ENCODE measurements at places on chromosomes 16 and 17.

GRCh38 chr16:70634861-70635260, 11.5 kb upstream of the IL34 start:
- no peak for DNase-seq

DNA sequence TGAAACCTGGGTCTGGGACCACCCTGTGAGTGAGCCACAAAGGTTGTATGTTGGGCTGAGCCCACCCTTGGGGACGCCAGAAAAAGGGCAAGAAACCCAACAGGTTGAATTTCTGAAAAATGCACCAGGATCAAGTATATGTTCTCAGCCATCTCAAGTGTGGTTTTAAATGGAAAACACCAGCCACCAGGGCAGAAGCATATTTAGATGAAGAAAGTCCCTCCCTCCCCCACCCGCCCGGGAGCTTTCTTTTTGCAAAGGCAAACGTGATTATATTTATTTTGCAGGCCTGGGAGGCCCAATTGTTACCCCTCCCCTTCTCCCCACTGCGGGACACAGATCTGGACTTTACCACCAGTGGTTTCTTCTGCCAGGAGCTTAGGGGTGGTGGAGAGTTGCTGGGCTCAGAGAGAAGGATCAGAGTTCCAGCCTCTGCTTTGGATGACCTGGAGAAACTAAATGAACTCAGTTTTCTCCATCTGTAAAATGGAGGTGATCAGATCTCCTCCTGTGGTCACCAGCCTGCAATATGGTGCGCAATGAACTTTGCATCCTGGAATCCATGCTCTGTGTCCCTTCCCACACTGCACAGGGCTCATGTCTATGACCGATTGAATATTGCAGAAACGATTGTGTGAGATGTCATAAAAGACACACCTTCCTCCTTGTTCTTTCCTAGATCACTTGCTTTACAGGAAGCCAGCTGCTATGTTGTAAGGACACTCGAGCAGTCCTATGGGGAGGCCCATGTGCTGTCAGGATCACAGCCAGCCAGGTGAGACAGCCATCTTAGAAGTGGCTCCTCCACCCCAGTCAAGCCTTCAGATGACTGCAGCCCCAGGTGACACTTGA, 21.0 kb upstream of the NGFR start:
- DNase-seq, result no peak

DNA sequence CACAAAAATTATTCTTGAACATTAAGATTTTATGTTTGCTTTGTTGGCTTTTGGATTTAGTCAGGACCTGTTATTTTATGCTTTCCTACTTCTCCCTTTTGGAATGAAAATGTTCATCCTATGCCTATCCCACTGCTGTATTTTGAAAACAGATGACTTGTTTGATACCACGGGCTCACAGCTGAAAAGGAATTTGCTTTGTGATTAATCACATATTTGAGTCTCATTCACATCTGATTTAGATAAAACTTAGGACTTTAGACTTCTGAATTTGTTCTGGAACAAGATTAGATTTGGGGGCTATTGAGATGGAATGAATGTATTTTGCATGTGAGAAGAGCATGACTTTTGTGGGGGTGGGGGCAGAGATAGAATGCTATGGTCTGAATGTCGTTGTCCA, 1012.6 kb downstream of the CDH11 start:
- DNase-seq, result no peak

GRCh38 chr16:89094880-89095258, 1.2 kb downstream of the ACSF3 start:
- no peak for DNase-seq

GRCh38 chr17:32114536-32114935, 27.8 kb upstream of the RHOT1 start:
- DNase-seq, result no peak

DNA sequence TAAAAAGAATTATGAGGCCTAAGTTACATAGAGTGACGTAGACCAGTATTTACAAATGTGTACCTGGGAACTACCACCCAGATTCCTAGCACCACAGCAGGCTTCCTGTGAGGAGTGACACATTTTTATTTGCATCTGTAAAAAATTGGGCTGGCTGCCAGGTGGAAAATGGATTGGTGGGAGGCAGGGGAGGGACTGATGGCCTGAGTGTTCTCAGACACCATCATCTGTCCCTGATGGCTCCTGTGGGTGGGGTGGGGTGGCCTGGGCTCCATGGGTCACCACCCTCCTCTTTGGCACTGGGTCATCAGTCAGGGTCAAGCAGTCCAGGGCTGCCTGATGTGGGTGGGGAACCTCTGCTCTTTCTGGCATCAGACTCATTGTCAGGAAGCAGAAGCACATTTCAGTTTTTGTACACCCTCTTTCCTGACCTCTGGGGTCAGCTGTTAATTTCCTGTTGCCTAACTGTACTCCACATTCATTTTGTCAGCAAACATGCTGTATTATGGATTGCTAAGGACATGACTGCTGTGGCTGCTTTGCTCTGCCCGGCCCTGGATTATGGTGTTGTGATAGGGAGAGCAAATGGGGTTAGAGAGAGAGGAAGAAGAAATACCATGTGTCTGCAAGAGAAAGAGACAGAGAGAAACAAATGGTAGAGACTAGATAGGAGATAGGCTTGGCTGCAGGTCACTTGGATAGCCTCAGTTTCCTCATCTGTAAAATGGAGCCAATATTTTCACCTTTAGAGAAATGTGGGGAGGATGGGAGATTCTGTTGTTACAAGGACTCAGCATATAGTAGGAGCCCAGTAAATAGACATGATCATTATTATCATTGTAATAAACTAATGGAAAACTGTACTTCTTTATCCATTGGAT, 11.6 kb upstream of the MFAP4 start:
- no peak for DNase-seq

- DNase-seq, result no peak
These were observed 18.3 kb downstream of the SSH2 start for GRCh38 chr17:29911641-29912177.

DNA sequence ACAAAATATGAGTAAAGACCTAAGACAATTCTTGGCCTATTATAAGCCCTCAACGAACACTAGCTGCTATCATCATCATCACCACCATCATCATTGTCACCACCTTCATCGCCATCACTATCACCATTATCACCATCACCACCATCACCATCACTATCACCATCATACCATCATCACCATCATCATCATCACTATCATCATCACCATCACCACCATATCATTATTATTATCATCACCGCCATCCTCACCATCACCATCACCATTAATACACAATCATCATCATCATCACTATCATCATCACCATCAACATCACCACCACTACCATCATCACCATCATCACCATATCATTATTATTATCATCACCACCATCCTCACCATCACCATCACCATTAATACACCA, 82.5 kb downstream of the RGS9 start:
- no peak for DNase-seq

GRCh38 chr16:88453217-88453531, at the start of gene ZFPM1:
Gene ZFPM1 (plus strand): TSS chr16:88453280. CDS start chr16:88453639, 359 bp downstream.
- no peak for DNase-seq

DNA sequence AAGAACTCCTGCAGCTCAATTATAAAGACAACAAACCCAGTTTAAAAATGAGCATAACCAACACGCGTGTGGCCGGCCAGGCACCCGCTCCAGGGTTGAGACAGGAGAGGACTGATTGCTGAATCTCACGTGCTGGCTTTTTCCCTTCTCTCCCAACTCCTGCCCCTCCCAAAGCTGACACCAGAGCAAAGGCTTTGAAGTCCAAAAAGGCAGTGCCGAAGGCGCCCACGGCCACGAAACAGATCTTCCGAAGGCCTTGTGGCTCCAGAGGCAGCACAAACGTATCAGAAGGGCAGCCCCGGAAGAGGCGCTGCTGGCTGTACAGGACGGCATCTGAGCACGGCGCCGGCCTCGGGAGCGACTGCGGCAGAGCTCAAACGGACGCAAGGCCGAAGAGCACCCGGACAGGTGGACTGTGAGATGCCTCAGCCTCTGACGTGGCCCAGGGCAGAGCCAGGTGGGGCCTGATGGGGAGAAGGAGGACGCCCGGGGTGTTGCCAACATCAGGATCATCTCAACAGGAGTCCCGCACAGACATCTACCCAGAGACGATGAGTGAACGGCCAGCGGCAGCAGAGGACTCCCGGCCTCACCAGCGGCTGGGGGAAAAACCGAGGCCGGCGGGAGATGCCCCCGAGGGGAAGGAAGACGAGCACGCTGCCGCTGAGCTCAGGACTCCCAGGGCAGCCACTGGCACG, 10.5 kb downstream of the CLCN7 start:
- no peak for DNase-seq

- no peak for DNase-seq
These were observed 54.7 kb downstream of the ZZEF1 start for GRCh38 chr17:4087911-4088693.

- DNase-seq, result no peak
These were observed 33.6 kb upstream of the ATF7IP2 start for GRCh38 chr16:10352262-10352661.

GRCh38 chr17:9929871-9930270, 24.8 kb upstream of the RCVRN start:
- DNase-seq, result no peak

DNA sequence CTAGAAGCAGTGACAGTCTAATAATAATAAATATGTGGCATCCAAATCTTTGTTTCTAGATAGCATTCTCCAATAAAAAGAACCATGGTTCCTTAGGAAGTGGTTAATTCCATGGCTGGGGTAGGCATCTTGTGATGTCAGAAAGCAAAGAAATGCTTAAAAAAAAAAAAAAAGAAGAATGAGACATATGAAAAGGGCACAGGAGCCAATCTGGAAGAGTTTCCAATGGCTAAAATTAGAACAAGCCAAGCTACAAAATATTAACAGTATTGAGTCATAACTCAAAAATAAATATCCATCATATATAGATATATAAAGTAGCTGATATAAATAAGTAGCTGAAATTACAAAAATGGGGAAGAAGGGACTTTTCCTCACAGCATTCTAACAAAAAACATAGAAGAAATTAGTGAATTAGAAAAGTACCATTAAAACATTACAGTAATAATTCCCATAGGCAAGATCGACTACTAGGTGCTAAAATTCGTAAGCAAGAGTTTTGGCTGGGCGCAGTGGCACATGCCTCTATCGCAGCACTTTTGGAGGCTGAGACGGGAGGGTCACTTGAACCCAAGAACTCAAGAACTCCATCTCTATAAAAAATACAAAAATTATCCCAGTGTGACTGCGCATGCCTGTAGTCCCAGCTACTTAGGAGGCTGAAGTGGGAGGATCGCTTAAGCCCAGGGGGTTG, 111.3 kb downstream of the TRIM37 start:
- no peak for DNase-seq

DNA sequence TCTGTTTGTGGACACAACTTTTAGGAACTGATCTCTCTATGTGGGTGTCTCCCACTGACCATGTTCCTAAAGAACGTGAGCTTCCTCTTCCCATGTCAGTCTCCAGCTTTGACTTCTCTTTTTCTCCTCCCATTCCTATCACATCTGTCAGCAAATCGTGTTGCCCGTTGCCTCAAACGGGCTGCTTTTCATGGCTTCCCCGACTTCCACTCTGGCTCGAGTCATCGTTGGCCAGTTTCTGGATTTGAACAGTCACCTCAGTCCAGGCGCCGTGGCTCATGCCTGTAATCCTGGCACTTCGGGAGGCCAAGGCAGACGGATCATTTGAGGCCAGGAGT, 5.4 kb downstream of the ABCC1 start:
- no peak for DNase-seq

DNA sequence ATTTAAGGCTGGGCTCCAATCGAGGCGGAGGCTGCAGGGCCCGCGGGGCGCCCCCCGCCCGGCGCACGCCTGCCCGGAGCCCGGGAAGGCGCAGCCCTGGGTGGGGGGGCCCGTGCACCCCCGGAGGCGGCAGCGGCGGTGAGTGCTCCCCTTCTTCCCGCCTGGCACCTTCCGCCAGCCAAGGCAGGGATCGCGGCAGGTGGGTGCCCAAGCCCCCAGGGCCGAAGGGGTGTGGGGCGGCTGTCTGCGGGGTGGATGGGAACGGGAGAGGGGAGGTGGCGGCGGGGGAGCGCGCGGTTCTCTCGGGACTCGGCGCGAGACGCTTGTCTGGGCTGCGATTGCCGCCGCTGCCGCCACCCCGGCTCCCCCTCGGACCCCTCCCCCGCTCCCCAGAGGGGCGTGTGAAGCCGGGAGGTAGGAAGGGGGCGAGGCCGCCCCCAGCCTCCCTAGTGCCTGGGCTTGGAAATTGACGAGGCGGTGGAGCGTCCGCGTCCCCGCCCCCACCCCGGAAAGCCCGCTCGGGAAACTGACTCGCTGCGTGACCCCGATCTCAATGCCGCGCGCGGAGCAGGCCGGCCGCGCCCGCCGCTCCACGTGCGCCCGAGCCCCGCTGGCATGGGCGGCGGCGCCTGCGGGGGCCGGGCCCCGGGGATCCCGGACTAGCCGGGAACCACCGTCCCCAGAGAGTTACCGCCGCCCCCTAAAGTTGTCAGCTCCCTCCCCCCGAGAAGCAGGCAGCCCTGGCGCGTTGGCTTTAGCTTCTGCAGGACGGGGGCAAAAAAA, 231.5 kb downstream of the MRTFB start:
- DNase-seq, result no peak

DNA sequence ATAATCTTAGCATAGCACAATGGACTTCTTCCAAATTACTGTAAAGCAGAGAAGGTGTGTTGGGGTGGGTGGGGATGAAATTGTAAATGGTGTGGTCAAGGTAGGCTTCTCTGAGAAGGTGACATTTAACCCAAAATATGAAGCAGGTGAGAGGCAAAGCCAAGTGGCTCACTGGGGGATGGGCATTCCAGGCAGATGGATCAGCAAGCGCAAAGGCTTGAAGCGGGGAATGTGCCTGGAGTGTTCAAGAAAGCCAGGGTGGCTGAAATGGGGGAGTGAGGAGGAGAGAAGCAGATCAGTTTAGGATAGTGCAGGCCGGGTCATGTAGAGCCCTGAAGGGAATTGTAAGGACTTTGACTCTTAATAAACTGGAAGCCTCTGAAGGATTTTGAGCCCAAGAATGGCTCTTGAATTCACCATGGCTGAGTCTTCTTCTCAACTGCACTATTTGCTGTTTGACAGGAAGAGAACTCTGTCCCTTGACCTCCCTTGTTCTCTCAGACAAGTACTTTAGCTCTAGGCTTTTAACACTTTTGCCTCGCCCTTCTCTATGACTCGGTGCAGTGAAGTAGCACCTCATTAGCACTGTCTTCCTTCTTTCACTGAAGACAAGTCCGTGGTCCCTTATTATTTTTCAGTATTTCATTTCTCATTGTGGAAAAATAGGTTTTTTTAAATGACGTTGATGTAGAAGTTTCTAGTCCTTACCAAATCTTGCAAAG, 14.7 kb downstream of the CACNG3 start:
- no peak for DNase-seq

- DNase-seq, result no peak
These were observed 13.6 kb downstream of the CLEC16A start for GRCh38 chr16:10957771-10958482.

- DNase-seq, result no peak
These were observed 2.5 kb downstream of the RANBP10 start for GRCh38 chr16:67803894-67804293.
